Posterior vena cava (tissue), 2 donors: ENCODE measurements at places on chromosomes 3 and 15. TPM values are rescaled to one million over a fixed set of nuclear protein-coding genes. Genes with fewer than 3 reads are reported as not detected.

Gene ANO10
- 56.1 TPM for total RNA-seq

Gene RFX7
- 9.9 TPM for total RNA-seq

Gene CNTN4
- total RNA-seq = 48.3 TPM

Gene LRRIQ4
- not detected for total RNA-seq

Gene ARNT2
- total RNA-seq = 3.7 TPM
